ENCODE measurements at places on chromosomes 2 and 18.

- no peak for DNase-seq
Observed at GRCh38 chr2:83068714-83069113, 1390.4 kb downstream of the SUCLG1 start.

DNA sequence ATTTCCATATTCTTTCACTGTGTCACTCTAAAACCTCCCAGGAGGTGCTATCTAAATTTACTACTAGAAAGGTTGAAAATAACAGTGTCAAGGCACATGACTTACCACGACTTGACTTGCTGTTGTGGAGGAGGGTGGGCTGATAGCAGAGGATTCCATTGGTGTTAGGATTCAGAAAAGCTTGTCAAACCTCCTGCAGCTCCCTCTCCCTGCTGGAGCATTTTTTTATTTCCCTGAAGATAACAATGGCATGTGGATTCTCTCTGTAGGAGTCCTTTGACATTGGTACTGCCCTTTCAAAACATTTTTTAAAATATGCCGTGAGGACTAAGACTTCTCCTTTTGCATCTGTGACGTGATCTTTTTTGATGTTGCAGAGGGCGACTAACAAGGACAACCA is 696.9 kb upstream of the GYPC start:
- no peak for DNase-seq

DNA sequence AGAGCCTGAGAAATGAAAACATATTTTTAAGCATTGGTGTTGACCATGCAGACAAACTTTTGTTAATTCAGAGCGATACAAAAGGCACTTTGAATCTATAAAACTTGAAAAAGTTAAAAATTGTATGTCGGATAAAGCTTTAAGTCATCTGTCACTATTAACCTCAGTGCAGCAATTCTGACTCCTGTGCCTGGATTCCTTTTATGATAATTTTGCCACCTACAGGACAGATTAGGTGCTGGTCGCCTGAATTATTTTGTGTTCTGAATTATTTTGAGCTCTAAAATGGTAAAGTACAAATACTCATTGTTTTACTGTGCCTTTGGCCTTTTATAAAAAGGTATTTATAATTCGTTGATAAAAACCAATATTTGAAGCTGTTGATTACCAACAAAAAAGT is 19.4 kb upstream of the RNF138 start:
- no peak for DNase-seq

GRCh38 chr18:903701-904100 is 970 bp upstream of the ADCYAP1 start:
- DNase-seq = peak; percentile 77

GRCh38 chr2:181376442-181376841 is 80.7 kb upstream of the ITGA4 start:
- DNase-seq = no peak

DNA sequence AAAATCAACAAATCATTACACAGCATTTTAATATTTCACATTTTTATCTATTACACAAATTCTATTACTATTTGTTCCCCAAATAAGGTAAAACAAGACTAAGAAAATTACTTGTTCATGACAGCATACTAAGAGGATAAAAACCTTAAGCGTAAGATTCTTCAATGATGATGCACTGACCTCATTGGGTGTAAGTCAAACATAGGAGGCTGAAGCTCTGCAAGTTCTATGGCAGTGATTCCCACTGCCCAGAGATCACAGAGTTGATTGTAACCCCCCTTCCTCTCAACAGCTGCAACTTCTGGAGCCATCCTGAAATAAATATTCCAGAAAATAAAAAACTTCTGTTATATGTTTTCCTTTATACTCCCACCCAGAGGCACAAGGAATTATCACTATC is 82.2 kb upstream of the CDKL4 start:
- DNase-seq = no peak
